ENCODE measurements at places on chromosomes 13 and 19.

DNA sequence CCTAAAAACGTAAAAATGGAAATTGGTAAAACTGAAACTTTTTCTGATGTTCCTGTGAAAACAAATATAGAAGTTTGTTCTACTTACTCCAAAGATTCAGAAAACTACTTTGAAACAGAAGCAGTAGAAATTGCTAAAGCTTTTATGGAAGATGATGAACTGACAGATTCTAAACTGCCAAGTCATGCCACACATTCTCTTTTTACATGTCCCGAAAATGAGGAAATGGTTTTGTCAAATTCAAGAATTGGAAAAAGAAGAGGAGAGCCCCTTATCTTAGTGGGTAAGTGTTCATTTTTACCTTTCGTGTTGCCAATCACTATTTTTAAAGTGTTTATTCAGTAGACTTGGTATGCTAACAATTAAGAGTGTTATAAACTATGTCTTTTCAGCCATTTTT lies 25.6 kb downstream of the BRCA2 start:
- H3K27me3 ChIP-seq, result no peaks in the 10 kb centered on the region
- H3K36me3 ChIP-seq, result no peaks in the 10 kb centered on the region
- no peaks in the 10 kb centered on the region for H3K4me1 ChIP-seq
- H3K27ac ChIP-seq, result no peak overlapping the region
- H3K4me3 ChIP-seq, result no peak overlapping the region
- no peak for DNase-seq

DNA sequence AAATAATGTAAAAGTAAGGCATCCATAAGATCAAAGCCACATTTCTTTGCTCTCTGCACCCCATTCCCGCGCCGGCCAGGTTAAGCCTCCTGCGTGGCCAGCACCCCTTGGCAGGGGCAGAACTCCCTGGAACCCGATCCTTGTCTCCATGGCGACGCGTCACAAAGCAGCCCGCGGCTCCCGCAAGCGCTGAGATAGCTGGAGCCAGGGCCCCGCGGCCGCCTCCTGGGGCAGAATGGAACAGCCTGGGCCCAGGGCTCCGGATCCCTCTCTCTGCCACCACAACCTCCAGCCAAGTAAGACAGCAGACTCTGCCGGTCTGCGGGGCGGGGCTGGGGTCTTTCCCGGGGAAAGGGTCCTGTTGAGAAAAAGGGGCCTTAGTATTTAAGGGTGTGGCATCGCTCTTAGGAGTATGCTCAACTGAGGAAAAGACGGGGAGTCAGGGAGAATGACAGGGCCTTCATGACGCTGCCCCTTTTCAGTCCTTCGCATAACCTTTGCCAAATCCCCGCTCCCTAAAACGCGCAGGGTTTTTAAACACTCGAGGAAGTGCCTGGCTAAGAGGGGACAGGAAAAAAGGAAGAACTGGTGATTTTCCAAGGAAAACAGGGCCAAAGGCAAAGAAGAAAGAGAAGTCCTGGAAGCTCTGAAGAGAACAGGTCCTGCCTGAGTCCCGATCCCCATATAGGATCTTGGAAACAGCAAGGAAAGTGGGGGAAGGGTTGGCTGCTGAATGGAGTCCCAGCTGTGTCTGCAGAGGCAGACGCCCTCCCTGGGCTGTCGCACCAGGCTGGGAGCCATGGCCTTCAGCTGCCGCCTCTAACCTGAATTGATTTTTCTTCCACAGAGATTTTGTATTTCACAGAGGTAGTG lies at the start of gene TEX26:
TSS of gene TEX26 (plus strand) at position 176 of the 873 bp plus-strand sequence. CDS start at position 236, 60 bp downstream.
- no peaks in the 10 kb centered on the region for H3K4me1 ChIP-seq
- H3K27me3 ChIP-seq, result peaks cover 58% of the 10 kb centered on the region
- no peak for DNase-seq
- H3K27ac ChIP-seq, result no peak within 1 kb of the TSS
- H3K36me3 ChIP-seq, result no peaks in the 10 kb centered on the region

DNA sequence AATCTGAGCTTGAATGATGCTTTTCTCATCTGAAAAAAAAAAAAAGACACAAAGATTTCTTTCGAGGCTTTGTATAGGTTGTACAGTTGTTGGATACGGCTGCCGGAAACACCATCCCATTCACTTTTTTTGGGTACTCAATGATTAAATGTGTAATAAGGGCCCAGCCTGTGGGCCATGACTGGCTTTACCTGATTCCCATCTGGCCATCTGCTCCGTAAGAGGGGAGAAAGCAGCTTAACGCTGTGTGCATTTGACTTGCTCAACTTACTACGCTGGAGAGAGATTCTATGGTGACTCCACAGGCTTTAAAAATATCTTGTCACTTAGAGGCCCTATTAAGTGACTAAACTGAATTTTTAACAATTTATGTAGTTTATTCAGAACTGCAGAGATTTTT lies 731 bp downstream of the ZNF558 start:
- peak overlapping the region; percentile 98 for H3K27ac ChIP-seq
- peaks cover 29% of the 10 kb centered on the region for H3K36me3 ChIP-seq
- no peaks in the 10 kb centered on the region for H3K27me3 ChIP-seq
- H3K4me3 ChIP-seq, result peak overlapping the region; percentile 71

DNA sequence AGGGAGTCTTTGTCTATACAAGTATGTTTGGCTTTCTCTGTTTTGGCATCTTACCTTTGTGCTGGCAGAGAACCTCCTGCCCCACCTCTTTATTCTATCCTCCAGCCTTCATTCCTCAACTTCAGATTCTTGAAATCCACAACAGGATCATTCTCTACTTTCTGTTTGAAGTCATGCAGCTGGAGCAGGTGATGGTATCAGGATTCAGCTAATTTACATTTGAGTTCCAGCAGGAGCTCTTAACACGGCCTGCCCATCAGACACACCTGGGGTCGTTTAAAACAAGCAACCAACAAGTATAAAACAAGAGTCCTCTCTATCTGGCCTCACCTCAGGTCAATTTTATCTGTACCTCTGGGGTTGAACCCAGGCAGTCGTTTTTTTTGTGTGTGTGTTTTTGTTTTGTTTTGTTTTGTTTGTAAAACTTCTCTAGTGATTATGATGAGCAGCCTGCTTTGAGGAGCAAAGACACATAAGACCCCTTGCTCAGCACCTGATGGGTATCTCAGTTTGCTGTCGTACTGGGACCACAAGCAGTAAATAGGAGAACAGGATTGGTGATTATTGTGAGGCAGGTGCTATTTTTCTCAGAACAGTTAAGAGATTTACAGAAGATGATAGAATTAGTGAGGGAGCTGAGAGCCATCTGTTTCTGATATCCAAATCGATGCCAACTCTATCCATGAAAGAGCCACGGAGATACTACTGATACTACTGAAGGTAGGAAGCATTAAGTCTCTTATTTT lies 78.4 kb downstream of the GPC6 start:
- no peaks in the 10 kb centered on the region for H3K36me3 ChIP-seq
- DNase-seq, result no peak
- H3K27ac ChIP-seq, result no peak overlapping the region
- H3K4me3 ChIP-seq, result no peak overlapping the region

DNA sequence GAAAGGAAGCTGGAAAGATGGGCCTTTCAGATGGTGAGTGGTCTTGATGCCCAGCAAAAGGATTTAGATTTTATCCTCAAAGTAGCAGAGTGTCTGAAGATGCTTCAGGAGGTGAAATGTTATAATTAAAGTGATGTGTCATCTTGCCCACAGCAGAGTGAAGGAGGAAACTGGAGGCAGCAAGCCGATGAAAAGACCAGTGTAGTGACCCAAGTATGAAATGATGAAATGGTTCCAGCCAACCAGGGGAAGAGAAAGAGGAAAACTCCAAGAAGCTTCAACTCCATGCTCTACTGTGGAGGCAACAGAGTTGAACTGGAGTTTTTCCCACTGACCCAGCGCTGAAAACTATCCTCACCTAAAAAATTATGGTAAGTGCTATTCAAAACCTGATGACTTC lies 66.7 kb downstream of the FOXO1 start:
- H3K27me3 ChIP-seq, result no peaks in the 10 kb centered on the region
- H3K4me1 ChIP-seq, result peaks cover 61% of the 10 kb centered on the region
- no peak overlapping the region for H3K27ac ChIP-seq
- no peak overlapping the region for H3K4me3 ChIP-seq
- no peaks in the 10 kb centered on the region for H3K36me3 ChIP-seq
- DNase-seq, result no peak

DNA sequence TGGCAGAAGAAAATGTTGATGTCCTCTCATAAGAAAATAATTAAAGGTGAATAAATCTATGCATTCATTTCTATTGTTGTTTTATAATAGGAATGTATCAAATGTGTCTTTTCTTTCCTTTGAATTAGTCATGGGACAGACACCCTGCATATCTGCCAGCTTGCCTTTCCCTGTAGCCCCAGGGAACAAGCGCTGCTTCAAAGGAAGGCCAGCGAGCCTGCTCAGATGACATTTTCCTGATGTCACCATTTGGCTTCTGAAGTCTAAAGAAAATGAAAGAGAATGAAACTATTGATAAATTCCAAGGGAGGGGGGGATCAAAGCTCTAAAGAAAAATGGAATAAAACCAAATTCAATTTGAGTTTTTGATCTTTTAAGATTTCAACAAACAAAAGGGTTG lies 574.8 kb downstream of the IRS2 start:
- DNase-seq, result no peak
- H3K36me3 ChIP-seq, result no peaks in the 10 kb centered on the region
- no peaks in the 10 kb centered on the region for H3K4me1 ChIP-seq
- H3K27me3 ChIP-seq, result no peaks in the 10 kb centered on the region
- no peak overlapping the region for H3K27ac ChIP-seq
- no peak overlapping the region for H3K4me3 ChIP-seq

GRCh38 chr19:2816641-2817040 lies 3.0 kb upstream of the ZNF554 start:
- H3K36me3 ChIP-seq, result peaks cover 22% of the 10 kb centered on the region
- DNase-seq, result no peak
- H3K27ac ChIP-seq, result no peak overlapping the region
- H3K4me1 ChIP-seq, result peaks cover 22% of the 10 kb centered on the region

GRCh38 chr13:50236898-50237318 lies 221.7 kb downstream of the KCNRG start:
- no peak overlapping the region for H3K27ac ChIP-seq
- peaks cover 11% of the 10 kb centered on the region for H3K4me1 ChIP-seq
- H3K27me3 ChIP-seq, result no peaks in the 10 kb centered on the region

- H3K4me3 ChIP-seq, result no peak overlapping the region
- no peaks in the 10 kb centered on the region for H3K36me3 ChIP-seq
- DNase-seq, result peak; percentile 47
- H3K27ac ChIP-seq, result no peak overlapping the region
- no peaks in the 10 kb centered on the region for H3K27me3 ChIP-seq
Measured at GRCh38 chr19:389255-389934, 19.6 kb downstream of the C2CD4C start.

DNA sequence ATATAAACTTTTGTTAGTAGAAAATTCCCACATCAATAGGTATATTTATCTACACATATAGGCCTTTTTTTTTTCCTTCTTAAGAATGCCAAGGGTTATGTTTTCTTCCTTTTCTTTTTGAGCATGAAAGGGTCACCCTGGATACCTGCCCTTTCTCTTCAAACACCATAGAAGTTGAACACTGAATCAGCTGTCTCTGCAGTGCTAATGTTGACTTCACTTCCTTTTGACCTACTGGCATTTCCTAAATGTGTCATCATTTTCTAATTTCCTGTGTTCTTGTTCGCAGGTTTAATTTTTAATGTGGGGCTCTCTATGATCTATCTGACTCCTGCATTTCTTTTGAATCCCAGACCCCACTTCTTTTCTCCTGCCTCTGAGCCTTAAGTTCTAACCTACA lies 532.0 kb downstream of the GPC6 start:
- H3K4me3 ChIP-seq, result no peak overlapping the region
- H3K4me1 ChIP-seq, result no peaks in the 10 kb centered on the region
- H3K27me3 ChIP-seq, result no peaks in the 10 kb centered on the region
- DNase-seq, result no peak
- H3K27ac ChIP-seq, result no peak overlapping the region

DNA sequence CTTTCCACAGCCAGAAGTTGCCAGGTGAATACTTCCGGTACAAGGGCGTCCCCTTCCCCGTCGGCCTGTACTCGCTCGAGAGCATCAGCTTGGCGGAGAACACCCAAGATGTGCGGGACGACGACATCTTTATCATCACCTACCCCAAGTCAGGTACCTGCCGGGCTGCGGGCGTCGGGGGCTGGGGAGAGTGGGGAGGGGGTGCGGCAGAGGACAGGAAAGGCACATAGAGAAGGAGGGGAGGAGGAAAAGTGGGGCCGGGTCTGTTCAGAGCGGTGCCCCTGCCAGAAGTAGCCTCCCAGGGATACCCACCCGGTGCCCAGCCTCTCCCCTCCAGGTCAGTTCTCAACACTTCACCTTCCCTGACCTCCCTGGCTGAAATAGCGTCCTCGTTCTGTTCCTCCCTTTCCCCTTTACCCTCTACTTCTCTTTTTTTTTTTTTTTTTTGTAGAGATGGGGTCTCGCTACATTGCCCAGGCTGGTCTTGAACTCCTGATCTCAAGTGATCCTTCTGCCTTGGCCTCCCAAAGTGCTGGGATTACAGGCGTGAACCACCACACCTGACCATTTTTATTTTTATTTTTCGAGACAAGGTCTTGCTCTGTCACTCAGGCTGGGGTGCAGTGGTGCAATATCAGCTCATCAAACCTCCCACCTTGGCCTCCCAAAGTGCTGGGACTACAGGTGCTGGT lies 24.1 kb downstream of the SULT2B1 start:
- no peaks in the 10 kb centered on the region for H3K27me3 ChIP-seq
- no peak overlapping the region for H3K4me3 ChIP-seq
- no peaks in the 10 kb centered on the region for H3K4me1 ChIP-seq
- H3K36me3 ChIP-seq, result no peaks in the 10 kb centered on the region
- no peak overlapping the region for H3K27ac ChIP-seq

GRCh38 chr13:46655377-46656180 lies 102.6 kb downstream of the LRCH1 start:
- H3K27ac ChIP-seq, result peak overlapping the region; percentile 20
- DNase-seq, result no peak
- H3K36me3 ChIP-seq, result no peaks in the 10 kb centered on the region
- H3K27me3 ChIP-seq, result no peaks in the 10 kb centered on the region
- H3K4me3 ChIP-seq, result no peak overlapping the region

GRCh38 chr19:54955376-54955775 lies 8.0 kb upstream of the NLRP7 start:
- H3K27me3 ChIP-seq, result no peaks in the 10 kb centered on the region
- no peak overlapping the region for H3K4me3 ChIP-seq
- no peak for DNase-seq
- H3K27ac ChIP-seq, result no peak overlapping the region

DNA sequence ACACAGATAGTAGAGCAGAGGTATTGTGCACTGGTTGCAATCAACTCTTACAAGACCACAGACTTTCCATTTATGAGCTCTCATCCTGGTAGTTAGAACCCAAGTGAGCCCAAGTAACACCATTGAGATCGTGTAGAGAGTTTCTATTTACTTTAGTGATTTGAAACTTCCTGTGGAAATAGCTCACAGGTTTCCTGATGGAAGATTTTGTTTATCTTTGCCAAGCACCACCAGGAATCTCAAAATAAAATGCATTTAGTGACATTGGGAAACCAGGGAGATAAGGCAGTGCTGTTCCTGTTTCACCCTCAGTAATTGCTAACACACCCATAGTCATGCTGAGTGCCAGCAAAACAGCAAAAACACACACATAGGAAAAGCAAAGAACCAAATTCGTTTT lies 102.5 kb downstream of the FLT1 start:
- peak overlapping the region; percentile 77 for H3K27ac ChIP-seq
- H3K4me3 ChIP-seq, result no peak overlapping the region
- no peaks in the 10 kb centered on the region for H3K36me3 ChIP-seq
- no peaks in the 10 kb centered on the region for H3K27me3 ChIP-seq
- DNase-seq, result no peak
- peaks cover 7% of the 10 kb centered on the region for H3K4me1 ChIP-seq

- DNase-seq, result no peak
- H3K36me3 ChIP-seq, result no peaks in the 10 kb centered on the region
- H3K27ac ChIP-seq, result no peak overlapping the region
- H3K4me3 ChIP-seq, result no peak overlapping the region
- H3K4me1 ChIP-seq, result no peaks in the 10 kb centered on the region
Measured at GRCh38 chr13:98722958-98723357, 29.5 kb downstream of the SLC15A1 start.

Measured in spleen (tissue), 13 donors.